Activated CD4-positive, alpha-beta T cell treated with anti-CD3 and anti-CD28 coated beads, Interleukin-2, amount 10 ng/mL, durations not matched to agents 24 days and 14 days (primary cell): ENCODE measurements at places on chromosomes 5 and 9. TPM values are rescaled to one million over a fixed set of nuclear protein-coding genes. Genes with fewer than 3 reads are reported as not detected.
A peak's percentile ranks its signal among the peaks of the same experiment; 100 is the strongest.

Gene KCNV2
- not detected in 2 replicates for total RNA-seq

Gene LCN9
- not detected in 2 replicates for total RNA-seq

Gene NR5A1
- total RNA-seq, result not detected in 2 replicates

- peaks cover 12% of the 10 kb centered on the region for H3K36me3 ChIP-seq
- peaks cover 3% of the 10 kb centered on the region for H3K4me1 ChIP-seq
These were observed 373 bp downstream of the FBXW5 start for GRCh38 chr9:136944212-136944518.

Gene MSX2
- total RNA-seq, result not detected in 2 replicates

GRCh38 chr5:178192244-178192643 is 5.1 kb upstream of the GMCL2 start:
- no peaks in the 10 kb centered on the region for H3K36me3 ChIP-seq
- H3K4me3 ChIP-seq, result no peak overlapping the region
- peaks cover 12% of the 10 kb centered on the region for H3K4me1 ChIP-seq
- DNase-seq, result no peak
- peaks cover 30% of the 10 kb centered on the region for H3K27me3 ChIP-seq
- no peak overlapping the region for H3K27ac ChIP-seq

Gene CDX1
- total RNA-seq, result not detected in 2 replicates

Gene PCDHGC4
- not detected in 2 replicates for total RNA-seq

DNA sequence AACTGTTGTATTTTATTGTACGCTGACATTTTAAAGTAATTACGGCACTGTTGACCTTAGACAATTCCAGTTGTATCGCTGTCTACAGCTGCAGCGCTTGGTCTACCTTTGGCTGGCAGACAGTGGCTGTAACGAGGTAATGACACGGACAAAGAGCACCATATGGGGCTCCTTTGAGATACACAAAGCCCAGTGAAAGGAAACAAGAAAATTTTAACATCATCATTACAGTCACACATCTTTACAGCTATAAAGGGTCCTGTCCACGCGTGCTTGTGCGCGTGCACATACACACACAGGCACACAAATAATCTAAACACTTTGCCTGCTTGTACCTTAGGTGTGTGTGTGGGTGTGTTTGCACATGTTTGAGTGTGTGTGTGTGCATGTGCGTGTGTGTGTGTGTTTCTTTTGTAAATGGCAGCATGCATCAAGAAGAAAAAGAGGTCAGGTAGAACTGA is 946.0 kb downstream of the NR2F1-AS1 start:
- no peak for DNase-seq
- no peaks in the 10 kb centered on the region for H3K4me1 ChIP-seq
- no peaks in the 10 kb centered on the region for H3K27me3 ChIP-seq
- H3K4me3 ChIP-seq, result no peak overlapping the region
- H3K27ac ChIP-seq, result no peak overlapping the region

- no peaks in the 10 kb centered on the region for H3K36me3 ChIP-seq
- no peak overlapping the region for H3K27ac ChIP-seq
- H3K27me3 ChIP-seq, result no peaks in the 10 kb centered on the region
- H3K4me3 ChIP-seq, result no peak overlapping the region
- H3K4me1 ChIP-seq, result peaks cover 2% of the 10 kb centered on the region
- no peak for DNase-seq
These were observed 18.0 kb upstream of the DUSP1 start for GRCh38 chr5:172788771-172789686.

DNA sequence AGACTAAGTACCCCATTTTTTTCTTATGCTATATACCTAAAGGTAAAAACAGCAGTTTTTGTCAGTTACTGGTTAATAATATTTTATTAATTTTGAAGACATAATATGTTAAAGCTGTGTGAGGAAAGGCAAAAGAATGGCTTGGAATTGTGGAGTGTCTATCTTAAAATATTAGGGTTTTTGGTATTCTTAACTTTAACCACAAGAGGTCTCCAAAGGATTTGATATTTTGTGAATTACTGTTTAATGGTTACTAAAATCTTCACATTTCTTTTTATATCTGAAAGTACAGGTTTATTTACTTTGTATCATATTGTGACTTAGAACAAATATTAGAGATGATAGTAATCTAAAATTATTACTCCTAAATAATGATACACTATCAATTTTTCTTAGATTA is 32.0 kb upstream of the DHFR start:
- no peak for DNase-seq
- peaks cover 36% of the 10 kb centered on the region for H3K36me3 ChIP-seq
- peaks cover 20% of the 10 kb centered on the region for H3K4me1 ChIP-seq
- H3K27me3 ChIP-seq, result no peaks in the 10 kb centered on the region
- H3K4me3 ChIP-seq, result no peak overlapping the region

GRCh38 chr9:84862810-84863287 is 193.3 kb downstream of the NTRK2 start:
- DNase-seq, result no peak
- no peaks in the 10 kb centered on the region for H3K4me1 ChIP-seq
- no peak overlapping the region for H3K4me3 ChIP-seq
- H3K36me3 ChIP-seq, result no peaks in the 10 kb centered on the region
- peaks cover 4% of the 10 kb centered on the region for H3K27me3 ChIP-seq

GRCh38 chr5:130715541-130715940 is 449.5 kb downstream of the HINT1 start:
- H3K27ac ChIP-seq, result no peak overlapping the region
- no peaks in the 10 kb centered on the region for H3K4me1 ChIP-seq
- no peak overlapping the region for H3K4me3 ChIP-seq
- no peaks in the 10 kb centered on the region for H3K36me3 ChIP-seq
- DNase-seq, result no peak
- peaks cover 3% of the 10 kb centered on the region for H3K27me3 ChIP-seq

DNA sequence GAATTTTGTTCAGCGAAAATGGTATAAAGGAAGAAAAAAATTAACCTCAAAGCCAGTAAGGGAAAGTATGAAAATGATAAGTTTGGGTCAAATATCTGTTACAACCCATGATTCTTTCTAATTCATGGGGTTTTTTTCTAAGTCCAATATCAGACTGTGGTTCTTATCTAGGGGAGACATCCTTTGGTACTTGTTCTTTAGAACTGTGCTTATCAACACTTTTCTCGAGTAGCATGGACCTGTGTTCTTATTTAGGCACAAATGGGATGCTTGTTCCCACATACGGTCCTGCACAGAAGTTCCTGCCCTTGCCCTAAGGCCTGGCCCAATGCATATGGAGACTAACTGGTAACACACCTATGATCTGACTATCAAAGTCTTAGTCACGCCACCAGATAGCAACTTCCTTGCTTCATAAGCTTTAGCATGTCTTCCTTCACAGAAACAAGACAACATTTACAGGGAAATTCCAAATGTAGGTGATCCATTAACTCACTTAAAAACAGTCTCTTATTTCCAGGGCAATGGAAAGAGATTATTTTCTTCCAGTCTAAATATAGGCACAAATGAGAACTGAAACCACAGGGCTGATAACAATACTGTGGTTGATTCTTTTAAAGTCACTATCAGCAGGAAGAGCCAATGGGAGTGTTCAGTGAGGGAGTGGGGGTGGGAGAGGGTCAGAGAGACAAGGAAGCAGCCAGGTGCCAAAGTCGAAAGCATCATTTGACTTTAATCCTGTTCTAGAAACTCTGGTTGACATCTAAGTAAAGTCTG is 268.8 kb upstream of the ANKRD55 start:
- peaks cover 8% of the 10 kb centered on the region for H3K4me1 ChIP-seq
- H3K27ac ChIP-seq, result peak overlapping the region; percentile 78
- H3K36me3 ChIP-seq, result no peaks in the 10 kb centered on the region

- H3K27ac ChIP-seq, result no peak overlapping the region
- peaks cover 5% of the 10 kb centered on the region for H3K36me3 ChIP-seq
- no peak overlapping the region for H3K4me3 ChIP-seq
- DNase-seq, result no peak
- H3K27me3 ChIP-seq, result peaks cover 9% of the 10 kb centered on the region
- H3K4me1 ChIP-seq, result no peaks in the 10 kb centered on the region
These were observed 17.5 kb upstream of the TMEFF1 start for GRCh38 chr9:100455470-100455869.

Gene IQGAP2
- total RNA-seq, result 37.3 and 39.3 TPM in 2 replicates

Gene PCA3
- not detected in 2 replicates for total RNA-seq

Gene KLF4
- 1.0 and 1.2 TPM in 2 replicates for total RNA-seq

DNA sequence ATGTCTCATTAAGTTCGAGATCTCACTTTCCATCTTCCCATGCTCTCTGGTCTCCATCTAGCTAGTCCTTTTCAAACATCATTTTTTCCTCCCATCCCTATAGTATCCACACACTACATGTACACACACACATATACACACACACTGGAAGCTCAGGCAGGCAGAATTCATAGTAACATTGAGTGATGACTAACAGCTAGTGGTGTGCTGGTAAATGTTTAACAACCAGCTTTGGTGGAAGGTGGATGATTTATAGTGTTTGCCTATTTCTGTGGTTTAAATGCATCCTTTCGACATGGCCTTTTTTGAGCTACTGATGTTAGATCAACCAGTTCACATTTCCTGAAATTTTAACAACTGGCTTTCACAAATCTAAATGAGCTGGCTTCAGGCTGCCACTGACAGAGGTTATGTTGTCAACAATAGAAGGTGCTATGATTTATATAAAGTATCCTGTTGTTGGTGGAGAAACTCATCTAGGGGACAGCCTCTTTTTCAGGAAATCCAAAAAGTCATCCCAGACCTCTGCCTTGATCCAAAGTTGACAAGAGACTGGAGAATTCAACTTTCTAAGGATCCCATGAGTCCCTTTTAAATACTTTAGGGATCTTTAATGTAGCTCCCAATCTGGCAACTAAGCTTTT is 117.8 kb downstream of the CCDC192 start:
- no peak for DNase-seq
- peaks cover 2% of the 10 kb centered on the region for H3K4me1 ChIP-seq
- H3K27ac ChIP-seq, result no peak overlapping the region
- peaks cover 4% of the 10 kb centered on the region for H3K27me3 ChIP-seq
- H3K36me3 ChIP-seq, result no peaks in the 10 kb centered on the region
- H3K4me3 ChIP-seq, result no peak overlapping the region

Gene GPBP1
- 85.2 and 86.7 TPM in 2 replicates for total RNA-seq

Gene CATSPER3
- total RNA-seq, result 0.54 and 0.64 TPM in 2 replicates

GRCh38 chr9:81473708-81474107 is 215.6 kb downstream of the TLE1 start:
- H3K4me3 ChIP-seq, result no peak overlapping the region
- DNase-seq, result no peak
- no peak overlapping the region for H3K27ac ChIP-seq

- DNase-seq, result no peak
- H3K27me3 ChIP-seq, result no peaks in the 10 kb centered on the region
- H3K36me3 ChIP-seq, result no peaks in the 10 kb centered on the region
- H3K4me1 ChIP-seq, result no peaks in the 10 kb centered on the region
- no peak overlapping the region for H3K27ac ChIP-seq
- H3K4me3 ChIP-seq, result no peak overlapping the region
These were observed 335.4 kb downstream of the NTRK2 start for GRCh38 chr9:85004818-85005413.

DNA sequence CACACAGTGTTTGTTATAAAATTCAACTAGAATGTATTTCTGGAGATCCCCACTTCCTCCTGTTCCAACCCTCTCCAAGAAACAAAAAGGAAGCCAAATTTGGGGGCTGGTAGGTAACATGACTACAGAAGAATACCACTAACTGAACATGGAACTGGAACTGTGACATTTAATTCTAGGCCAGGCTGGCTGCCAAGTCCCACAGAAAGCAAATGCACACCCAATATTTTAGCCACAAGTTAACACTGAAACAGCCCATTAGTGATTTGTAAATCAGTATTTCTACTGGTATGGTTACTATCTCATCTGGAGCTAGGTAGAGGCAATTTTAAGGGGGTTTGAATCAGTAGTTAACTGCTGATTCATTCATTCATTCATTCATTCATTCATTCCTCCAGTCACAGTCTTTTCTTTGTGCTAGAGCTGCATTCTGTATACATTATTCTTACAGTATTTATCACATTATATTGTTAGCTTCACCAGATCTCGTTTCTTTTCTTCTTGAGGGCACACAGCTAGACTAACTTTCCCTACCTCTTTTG is 131.7 kb upstream of the GDNF start:
- H3K4me3 ChIP-seq, result no peak overlapping the region
- no peak for DNase-seq
- H3K36me3 ChIP-seq, result no peaks in the 10 kb centered on the region
- H3K27ac ChIP-seq, result no peak overlapping the region
- peaks cover 3% of the 10 kb centered on the region for H3K27me3 ChIP-seq

Gene NAIF1
- 9.6 and 11.1 TPM in 2 replicates for total RNA-seq

Gene ERP44
- total RNA-seq, result 16.4 and 18.7 TPM in 2 replicates

- no peaks in the 10 kb centered on the region for H3K27me3 ChIP-seq
- DNase-seq, result no peak
- no peak overlapping the region for H3K4me3 ChIP-seq
- no peaks in the 10 kb centered on the region for H3K36me3 ChIP-seq
- no peaks in the 10 kb centered on the region for H3K4me1 ChIP-seq
- H3K27ac ChIP-seq, result no peak overlapping the region
These were observed 187.7 kb downstream of the TLE4 start for GRCh38 chr9:79759460-79759859.

Gene DNAJB5
- total RNA-seq, result 7.7 and 10.6 TPM in 2 replicates

Gene AK3
- 22.9 and 27.3 TPM in 2 replicates for total RNA-seq

GRCh38 chr9:106745876-106746275 is 117.1 kb upstream of the ZNF462 start:
- no peak overlapping the region for H3K4me3 ChIP-seq
- no peak for DNase-seq
- H3K27me3 ChIP-seq, result no peaks in the 10 kb centered on the region
- H3K27ac ChIP-seq, result no peak overlapping the region

Gene SLC34A1
- not detected in 2 replicates for total RNA-seq

DNA sequence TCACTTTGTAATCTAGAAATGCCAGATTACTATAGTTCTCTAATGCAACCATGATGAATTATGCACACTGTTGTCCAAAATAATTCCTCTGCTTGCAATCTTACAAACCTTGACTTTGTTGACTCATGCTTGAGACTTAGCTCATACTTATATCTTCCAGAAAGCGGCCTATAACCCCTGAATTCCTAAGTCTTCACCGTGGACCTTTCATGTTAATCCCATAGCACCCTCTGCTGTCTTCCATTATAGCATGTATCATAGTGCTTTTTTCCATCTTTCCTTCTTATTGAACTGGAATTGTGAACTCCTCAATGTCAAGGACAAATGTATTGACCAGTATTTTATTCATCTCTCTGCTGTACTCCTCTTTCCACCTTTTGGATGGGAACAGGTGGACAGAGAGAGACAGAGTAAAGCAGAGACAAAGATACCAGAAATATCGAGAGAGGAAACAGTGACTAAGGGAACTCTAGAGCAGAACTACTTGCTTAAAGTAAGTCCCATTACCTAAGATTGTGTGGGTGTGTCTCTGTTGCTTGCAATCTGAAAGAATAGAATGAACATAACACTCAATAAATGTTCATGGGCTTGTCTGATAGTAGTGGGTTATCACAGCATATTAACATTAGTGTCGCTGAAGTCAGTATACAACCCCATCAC is 110.0 kb downstream of the LURAP1L start:
- DNase-seq, result no peak
- H3K36me3 ChIP-seq, result no peaks in the 10 kb centered on the region
- H3K27me3 ChIP-seq, result no peaks in the 10 kb centered on the region
- no peaks in the 10 kb centered on the region for H3K4me1 ChIP-seq
- H3K4me3 ChIP-seq, result no peak overlapping the region
- no peak overlapping the region for H3K27ac ChIP-seq
